ENCODE measurements at places on chromosomes 1 and 21.

DNA sequence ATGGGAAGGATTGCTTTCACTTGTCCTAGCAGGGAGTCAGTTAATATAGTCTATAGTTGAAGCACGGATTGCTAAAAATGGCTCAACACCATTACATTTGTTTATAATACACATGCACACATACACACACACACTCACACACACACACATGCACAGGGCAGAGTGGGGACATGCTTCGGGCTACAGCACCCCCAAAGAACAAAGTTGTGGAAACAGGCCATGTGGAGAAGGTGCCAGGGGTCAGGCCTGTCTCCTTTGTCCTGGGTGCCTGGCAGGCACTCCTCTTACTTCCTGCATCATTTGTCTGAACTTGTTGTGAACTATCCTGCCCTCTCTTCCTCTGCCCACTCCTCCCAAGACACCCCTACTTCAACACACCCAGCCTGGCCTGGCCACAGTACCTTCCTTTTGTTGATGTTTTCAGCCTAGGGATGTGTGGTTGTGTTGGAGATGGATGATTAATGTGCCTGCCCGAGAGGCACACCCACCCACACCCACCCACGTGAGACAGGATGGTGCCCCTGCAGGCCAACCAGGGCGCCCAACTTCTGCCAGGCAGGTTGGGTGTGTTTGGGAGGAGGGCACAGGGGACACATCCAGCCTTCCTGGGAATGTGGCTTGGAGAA, 17.5 kb downstream of the RASSF5 start:
- DNase-seq: no peak

- DNase-seq: no peak
These were observed 636 bp upstream of the CAMK2N1 start for GRCh38 chr1:20486457-20487235.

DNA sequence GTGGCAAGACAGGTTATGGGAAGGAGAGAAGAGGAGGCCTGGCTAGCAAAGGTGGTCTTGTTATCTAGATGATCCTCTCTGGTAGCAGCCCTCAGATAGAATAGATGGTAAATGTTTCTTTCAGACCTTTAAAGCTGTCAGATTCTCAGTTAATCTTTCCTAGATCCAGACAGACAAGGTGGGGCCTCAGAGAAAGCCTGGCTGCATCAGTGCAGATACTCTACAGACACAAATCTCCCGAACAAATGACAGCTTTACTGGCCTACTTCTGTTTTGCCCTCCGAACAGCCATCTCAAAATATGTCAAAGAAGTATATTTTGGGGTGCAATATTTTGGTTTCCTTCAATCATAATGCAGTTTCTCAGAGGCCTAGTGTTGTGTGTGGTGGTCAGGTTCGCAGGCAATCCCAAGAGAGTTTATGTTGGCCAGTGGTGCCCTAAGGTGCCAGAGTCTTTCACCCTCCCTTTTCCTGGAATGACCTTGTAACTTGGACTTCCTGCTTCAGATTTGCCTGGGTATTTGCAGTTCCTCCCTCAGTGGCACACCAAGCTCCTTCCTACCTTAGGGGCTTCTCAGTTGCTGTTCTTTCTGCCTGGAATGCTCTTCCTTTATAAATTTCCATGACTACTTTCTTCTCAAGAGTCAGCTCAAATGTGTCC, 7.0 kb downstream of the LRRC8B start:
- no peak for DNase-seq

- no peak for DNase-seq
These were observed 6.0 kb downstream of the CFAP74 start for GRCh38 chr1:1997576-1997975.

- peak; percentile 65 for DNase-seq
These were observed 16.5 kb downstream of the STK40 start for GRCh38 chr1:36369061-36369861.

DNA sequence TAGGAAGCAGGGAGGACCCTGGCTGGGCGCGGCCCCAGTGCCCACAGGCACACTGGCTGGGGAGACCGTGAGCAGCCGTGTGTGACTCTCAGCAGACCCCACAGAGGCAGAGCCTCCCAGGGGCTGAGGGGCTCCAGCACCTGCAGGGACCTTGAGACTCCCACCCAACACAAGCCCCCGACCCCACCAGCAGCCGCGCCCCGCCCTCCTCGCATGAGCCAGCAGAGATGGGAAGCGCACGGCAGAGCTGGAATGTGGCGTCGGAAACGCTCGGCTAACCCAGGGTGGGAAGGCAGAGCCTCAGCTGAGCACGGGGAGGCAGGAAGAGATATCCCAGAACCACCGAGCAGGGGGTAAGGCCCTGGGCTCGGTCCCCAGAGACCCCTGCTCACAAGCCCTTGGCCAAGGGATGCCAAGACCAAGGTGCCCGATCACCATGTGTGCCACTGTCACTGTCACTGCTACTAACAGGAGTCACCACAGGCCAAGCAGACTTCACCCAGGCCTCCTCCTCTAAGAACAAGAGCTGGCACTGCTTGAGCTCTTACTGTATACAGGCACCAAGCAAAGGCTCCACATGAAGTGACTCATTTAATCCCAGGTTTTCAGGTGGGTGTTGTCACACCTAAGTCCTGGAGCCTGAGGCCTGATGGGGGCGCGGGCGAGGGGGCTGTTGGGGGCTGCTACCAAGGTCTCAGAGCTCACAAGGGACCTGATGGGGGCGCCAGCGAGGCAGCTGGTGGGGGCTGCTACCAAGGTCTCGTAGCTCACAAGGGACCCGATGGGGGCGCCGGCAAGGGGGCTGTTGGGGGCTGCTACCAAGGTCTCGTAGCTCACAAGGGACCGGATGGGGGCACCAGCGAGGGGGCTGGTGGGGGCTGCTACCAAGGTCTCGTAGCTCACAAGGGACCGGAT, 20.1 kb downstream of the MEGF6 start:
- no peak for DNase-seq

GRCh38 chr1:145720878-145721671, 1.8 kb downstream of the CD160 start:
- DNase-seq: peak; percentile 62

- DNase-seq: no peak
These were observed 64.8 kb downstream of the PEX14 start for GRCh38 chr1:10539411-10540043.

GRCh38 chr1:184838504-184838951, 83.9 kb upstream of the EDEM3 start:
- no peak for DNase-seq

DNA sequence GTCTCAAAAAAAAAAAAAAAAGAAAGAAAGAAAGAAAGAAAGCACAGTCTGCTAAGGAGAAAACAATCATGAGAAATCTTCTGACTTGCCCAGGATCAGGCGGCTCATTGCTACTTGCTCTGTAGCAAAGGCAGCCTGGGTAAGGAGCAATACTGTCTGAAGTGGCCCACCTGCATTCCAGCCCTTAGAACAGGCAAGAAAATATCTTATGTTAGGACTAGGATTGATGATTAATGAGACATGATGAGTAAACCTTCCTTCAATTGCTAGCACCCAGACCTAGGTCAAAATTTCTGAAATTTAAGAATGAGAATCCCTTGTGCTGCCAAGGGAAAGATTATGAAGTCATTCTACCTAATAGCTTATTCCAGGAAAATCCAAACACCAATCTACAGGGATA, 140.8 kb downstream of the DSCAM start:
- no peak for DNase-seq

DNA sequence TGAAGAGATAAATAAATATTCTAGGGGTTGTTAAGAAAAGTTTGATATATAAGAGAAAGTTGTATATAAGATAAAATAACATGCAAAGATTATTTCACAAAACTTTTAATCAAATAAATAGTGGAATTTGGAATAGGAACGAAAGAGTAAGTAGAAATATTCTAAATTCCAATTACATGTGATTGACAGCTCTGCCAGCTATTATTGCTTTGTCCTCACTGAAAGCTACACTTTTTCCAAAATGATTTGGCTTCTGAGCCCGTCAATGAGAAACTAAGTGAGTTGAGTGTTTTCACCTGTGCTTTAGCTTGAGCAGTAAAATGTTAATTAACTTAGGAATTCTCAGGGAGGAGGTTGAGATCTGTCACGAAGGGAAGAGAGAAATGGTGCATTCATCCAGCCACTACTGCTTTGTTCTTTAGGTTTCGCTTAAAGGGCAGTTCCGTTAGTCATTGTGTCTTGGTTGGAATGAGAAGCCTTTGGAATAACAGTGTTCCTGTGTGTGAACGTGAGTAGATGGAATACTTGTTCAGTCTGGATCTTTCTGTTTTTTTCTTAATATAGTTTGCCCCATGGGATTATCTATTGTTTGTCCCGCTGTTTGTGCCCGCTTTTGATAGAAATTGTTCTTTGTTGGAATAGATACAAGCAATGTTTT, 63.3 kb upstream of the CR1L start:
- no peak for DNase-seq

DNA sequence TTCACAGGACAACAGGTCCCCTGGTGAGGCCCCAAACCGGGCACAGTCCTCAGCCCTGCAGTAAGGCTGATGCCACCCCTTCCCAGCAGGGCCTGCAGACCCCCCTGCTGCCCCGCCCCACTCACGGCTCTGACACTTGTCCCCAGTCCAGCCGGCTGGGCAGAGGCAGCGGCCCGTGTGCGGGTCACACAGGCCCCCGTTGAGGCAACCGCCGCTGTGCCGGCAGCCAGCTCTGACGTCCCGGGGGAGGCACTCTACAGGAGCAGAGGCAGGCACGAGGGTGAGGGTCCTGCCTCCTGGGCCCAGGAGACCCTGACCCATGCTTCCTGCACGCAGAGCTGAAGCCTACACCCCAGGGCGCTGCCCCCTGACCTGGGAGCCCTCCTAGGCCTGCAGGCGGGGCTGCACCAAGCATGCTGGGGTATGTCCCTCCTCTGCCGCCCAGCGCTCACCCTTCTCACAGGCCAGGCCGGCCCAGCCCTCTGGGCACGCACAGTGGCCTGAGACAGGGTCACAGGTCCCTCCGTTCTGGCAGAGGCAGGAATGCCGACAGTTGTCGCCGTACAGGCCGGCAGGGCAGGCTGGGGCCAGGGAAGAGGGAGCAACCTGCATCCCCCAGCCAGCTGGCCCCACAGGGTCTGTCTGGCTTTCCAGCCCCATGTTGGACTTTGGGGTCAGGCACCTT, 43.9 kb downstream of the ARHGEF16 start:
- DNase-seq: no peak

DNA sequence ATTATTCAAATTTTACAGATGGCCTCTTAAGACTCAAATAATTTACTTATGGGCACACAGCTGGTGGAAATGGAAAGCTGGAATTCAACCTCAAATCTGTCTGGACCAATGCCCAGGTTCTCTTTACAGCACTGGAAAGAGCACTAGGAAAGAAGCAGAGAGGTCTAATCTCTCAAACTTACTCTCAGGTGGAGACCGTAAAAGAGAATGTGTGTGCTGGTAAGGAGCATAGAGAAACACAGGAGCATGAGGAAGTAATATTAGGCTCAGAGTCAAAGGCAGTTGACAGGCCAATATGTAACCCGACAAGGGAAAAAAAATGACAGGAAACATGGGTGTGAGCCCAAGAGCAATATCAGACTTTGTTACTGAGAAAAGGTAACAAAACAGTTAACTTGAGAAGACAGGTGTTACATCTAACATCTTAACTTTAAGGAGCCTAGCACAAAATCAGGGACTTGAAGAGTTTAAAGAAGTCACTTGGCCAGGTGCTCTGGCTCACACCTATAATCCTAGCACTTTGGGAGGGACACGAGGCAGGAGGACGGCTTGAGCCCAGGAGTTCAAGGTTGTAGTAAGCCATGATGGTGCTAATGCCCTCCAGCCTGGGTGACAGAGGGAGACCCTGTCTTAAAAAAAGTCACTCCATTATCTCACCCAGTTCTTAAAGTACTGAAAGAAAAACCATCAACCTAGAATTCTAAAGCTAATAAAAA, 20.7 kb downstream of the PPP1R15B start:
- no peak for DNase-seq

- DNase-seq: peak; percentile 41
These were observed 1.2 kb downstream of the RUNX3 start for GRCh38 chr1:24928689-24929397.

- no peak for DNase-seq
These were observed 356 bp downstream of the INTS11 start for GRCh38 chr1:1324084-1324523.

- DNase-seq: no peak
These were observed 1.4 kb downstream of the PMF1 start for GRCh38 chr1:156214024-156214748.

DNA sequence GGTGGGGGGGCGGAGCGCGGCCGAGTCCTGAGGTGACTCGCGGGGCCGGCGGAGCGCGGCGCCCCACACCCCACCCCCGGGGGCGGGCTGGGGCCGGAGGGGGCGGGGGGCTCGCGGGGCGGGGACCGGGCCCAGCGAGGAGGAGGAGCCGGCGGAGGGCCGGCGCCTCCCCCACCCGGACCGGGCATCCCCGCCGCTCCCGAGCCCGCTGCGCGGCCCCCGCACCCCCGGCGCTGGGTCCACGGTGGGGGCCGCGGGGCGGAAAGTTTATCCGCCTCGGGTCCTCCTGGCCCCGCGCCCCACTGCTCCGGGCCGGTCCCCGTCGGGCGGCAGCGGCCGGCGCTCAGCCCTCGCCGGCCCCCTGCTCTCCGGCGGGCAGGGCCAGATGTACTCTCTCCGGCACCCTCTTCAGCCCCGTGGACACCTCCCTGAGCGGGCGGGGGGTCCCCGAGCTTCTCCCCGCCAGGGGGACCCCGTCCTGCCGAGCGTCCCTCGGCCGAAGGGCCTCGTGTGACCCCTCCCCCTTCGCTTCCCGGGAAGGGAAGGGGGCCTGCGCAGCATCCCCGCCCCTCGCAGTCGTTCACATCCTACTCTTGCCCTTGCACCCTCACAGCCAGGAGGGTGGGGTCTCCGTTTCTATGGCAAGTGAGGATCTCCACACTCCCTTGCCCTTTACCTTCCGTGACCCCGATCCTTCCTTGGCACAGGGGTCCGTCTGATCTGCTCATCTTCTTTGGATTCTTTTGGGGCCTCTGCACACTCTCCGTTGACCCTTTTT, 663 bp downstream of the CAMTA1 start:
- DNase-seq: peak; percentile 26

DNA sequence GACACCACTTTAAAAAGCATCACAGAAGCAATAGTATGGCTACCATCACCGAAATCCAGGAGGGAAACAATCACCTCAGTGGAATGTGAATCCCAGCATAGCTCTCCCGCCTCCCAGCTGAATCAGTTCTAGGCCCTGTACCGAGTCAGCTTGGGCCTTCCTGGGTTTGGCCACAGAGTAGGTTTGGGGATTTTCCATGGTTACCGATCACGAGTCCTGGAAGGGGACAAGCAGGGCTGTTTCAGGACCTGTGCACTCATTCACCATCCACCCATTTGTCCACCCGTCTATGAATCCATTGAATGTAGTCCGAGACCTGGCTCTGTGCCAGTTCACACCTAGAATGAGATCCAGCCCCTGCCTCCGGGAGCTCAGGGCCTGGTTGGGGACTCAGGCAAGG, 94.2 kb downstream of the ARHGEF10L start:
- no peak for DNase-seq

DNA sequence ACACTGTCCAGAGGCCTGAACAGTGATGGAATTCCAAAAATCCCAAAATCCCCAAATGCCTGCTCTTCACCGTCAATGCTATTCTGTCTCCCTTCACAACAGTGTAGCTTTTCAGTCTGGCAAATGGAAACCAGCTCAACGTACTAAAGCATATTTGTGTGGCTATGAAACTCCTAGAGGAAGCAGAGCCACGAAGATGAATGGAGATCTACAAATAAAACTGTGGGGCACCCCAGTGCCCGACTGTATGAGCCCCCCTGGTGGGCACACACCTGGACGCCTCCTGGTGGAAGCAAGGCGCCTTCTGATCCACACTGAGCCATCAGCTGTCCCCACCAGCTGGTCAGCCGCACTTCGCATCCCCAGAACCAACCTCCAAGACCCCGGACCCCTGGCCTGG, 129.1 kb upstream of the SOD1 start:
- no peak for DNase-seq

GRCh38 chr1:63884486-63884885, 110.7 kb downstream of the ROR1 start:
- DNase-seq: no peak

- no peak for DNase-seq
These were observed 1606.5 kb downstream of the BRINP3 start for GRCh38 chr1:188871164-188871563.
